RKO (cell line): ENCODE measurements at places on chromosomes 6 and 20.

DNA sequence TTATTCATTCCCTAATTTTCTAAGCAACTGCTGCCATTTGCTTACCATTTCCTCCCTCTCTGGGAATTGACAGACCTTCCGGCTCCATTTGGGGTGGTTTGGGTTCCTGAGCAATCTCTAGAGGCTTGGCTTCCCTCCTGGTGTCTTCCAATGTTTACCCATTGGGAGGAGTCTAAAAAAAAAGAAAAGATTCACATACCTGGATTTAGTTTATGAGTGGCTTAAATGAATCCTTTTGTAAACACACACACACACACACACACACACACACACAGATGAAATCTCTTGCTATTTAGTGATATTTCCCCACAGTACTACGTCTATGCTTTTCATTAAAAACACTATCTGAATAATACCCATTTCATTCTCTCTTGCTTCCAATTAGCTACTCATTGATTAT, 48.3 kb upstream of the TRAF3IP2 start:
- DNase-seq: no peak

DNA sequence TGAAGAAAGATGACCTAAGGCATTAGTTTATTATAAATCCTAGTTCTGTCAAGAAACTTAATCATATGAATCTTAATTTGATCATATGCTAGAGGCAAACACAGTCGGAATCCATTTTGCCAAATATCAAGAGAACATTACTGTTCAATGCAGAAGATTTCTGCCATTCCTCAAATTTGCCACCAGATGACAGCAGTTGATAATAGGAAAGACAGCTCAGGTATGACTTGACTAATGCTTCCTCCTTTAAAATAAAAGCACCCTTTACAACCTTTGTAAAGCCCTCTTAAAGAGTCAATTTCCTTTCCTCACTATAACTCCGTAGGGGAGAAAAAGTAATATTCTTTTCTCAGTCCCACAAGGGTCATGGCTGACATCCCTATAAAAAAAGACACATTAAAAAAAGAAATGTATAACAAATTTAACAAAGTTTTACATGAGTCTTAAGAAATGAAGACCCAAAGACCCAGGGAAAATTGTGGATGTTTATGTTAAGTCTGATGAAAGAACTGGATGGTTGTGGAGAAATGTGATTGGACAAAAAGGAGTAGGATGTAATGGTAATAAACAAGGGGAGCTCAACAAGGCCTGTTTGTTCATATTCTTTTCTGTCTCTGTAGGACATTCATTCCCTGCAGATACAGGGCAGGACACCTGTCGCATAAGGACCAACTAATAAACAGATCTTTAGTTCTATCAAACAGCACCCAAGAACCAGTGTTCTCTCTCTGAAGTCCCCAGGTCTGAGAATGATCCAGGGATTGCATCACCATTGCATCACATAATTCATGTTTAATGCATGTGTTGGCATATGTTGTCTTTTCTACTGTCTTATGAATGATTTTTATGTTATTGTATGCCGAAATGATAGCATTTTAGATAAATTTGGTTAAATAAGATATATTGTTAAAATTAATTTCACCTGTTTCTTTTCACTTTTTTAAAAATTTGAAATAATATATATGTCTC, 23.0 kb upstream of the IL17A start:
- DNase-seq: peak; percentile 72

GRCh38 chr20:48154040-48154765, 368.9 kb upstream of the SULF2 start:
- no peak for DNase-seq

DNA sequence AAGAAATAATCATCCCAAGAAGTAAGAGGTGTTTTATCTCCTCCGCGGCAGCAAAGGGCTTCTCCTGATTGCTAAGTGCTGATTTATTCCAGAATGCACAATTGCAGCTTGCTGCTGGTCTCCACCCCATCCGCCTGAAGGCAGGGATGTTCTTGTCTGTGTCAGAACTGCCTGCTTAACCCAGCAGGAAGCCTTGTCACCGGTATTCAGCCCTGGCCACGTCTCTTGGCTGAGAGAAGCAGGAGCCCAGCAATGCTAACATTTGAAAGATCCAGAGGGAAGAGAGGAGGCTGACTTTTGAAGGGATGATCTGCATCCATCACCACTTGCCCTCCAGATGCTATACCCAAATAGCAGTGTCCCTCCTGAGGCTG, 4.2 kb downstream of the SCML4 start:
- no peak for DNase-seq

DNA sequence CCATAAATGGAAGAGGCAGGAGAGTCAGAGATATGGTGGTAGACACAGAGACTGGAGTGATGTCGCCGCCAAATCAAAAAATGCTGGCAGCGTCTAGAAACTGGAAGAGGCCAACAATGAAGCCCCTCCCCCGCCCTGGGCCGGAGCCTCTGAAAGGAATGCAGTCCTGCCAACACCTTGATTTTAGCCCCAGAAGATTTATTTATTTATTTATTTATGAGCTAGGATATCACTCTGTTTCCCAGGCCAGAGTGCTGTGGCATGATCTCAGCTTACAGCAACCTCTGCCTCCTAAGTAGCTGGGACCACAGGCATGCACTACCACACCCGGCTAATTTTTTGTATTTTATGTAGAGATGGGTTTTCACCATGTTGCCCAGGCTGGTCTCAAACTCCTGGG, 82.6 kb upstream of the CCDC167 start:
- DNase-seq: no peak
